SW 1271 (cell line): ENCODE measurements at places on chromosomes 4 and X.

- no peak for DNase-seq
Observed at GRCh38 chr4:120873554-120873953, 49.0 kb downstream of the PRDM5 start.

- DNase-seq: no peak
Observed at GRCh38 chr4:175511861-175512260, 300.2 kb downstream of the GPM6A start.

GRCh38 chr4:67040315-67040714 is 505.0 kb downstream of the CENPC start:
- no peak for DNase-seq

- no peak for DNase-seq
Observed at GRCh38 chrX:108359806-108360602, 78.2 kb downstream of the COL4A6 start.
